Stimulated activated CD4-positive, alpha-beta T cell treated with anti-CD3 and anti-CD28 coated beads, Interleukin-4, amount 100 ng/mL, for 4 hours (primary cell): ENCODE measurements at places on chromosomes 3 and 15.

- no peak for DNase-seq
Measured at GRCh38 chr3:184651904-184652303, 60.0 kb downstream of the MAGEF1 start.

DNA sequence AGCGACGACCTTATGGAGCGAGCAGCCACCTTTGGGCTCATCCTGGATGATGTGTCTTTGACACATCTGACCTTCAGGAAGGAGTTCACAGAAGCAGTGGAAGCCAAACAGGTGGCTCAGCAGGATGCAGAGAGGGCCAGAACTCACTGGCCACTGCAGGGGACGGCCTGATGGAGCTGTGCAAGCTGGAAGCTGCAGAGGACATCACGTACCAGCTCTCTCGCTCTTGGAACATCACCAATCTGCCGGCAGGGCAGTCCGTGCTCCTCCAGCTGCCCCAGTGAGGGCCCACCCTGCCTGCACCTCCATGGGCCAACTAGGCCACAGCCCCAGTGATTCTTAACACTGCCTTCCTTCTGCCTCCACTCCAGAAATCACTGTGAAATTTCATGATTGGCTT lies 10.4 kb downstream of the NR1I2 start:
- DNase-seq = no peak

DNA sequence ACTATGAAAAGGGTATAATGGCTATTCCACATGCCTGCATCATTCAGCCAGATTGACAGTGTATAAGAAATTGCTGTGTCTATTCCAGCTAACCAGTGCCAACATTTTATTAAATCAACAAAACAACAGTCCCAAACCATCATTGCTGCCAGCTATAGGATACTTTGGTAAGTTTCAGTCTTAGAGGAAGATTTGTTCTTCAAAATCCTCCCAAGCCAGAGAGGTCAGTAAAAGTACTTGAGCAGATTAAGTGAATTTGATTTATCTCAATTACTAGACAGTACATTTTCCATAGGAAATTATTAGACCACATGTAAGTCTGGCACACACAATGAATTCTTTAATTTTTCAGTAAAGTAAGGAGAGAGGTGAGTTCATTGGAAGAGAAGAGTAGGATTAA lies 50.7 kb downstream of the TFG start:
- DNase-seq = no peak

DNA sequence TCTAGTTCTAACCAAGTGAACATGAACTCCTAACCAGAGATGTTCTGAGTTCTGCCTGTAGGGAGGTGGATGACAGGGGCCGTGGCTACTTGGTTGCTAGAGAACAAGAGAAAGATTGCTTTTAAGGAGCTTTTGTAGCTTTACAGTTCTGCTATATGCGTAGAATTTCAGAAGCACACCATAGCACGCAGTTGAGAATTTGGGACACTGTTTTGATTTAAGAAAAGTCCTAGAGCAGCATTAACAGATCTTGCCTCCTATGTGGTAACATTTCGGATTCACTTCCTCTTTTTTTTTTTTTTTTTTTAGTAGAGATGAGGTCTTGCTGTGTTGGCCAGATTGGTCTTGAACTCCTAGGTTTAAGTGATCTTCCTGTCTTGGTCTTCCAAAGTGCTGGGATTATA lies 181.7 kb downstream of the TCF12 start:
- no peak for DNase-seq

DNA sequence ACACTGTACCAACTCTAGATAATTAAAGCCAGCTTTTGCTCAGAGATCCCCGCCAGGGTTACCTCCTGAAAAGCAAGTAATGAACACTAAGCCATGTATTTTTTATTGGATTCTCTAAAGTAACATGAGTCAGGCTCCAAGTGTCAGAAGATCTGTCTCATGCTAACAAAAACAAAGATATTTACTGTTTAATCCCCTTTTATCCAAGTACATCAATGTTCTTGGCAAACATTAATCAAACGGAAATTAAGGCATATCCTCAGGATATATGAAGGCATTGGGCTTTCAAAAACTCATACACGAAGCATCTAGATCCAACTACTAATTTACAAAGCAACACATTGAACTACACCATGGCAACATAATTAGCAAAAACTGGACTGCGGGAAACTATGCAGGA lies 37.2 kb downstream of the MYO5A start:
- no peak for DNase-seq

DNA sequence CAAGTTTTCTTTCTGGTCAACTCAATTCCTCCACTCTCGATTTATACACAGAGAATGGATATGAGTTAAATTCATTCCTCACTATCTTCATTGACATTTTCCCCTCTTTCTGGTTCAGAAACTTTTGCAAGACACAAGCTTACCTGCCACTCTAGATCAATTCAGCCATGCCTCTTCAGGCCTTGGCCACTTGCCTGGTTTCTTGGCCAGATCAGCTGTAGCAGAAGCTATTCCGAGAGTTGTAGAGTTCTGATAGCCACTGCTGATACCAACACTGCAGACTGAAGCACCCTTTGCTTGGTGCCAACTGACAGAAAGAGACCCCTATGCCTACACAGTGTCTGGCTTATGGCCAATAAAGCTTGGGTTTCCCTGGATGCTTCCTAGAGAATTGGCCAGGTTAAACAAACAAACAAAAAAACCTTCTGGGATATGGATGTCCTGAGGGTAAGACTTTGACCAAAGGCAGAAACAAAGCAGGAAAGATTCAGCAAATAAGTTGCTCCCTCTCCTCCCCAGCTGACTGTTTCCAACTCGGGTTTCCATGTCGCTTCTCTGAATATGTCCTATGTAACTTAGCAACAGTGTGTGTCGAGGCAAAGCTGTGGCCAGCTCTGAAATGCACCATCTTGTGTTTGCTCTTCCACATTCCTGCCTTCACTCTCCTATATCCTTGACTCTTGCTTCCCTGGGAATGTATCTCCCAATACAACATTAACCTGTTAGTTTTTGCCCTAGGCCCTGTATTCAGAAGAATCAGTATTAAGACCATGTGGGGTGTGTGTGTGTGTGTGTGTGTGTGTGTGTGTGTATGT lies 521.6 kb downstream of the EPHA3 start:
- no peak for DNase-seq

DNA sequence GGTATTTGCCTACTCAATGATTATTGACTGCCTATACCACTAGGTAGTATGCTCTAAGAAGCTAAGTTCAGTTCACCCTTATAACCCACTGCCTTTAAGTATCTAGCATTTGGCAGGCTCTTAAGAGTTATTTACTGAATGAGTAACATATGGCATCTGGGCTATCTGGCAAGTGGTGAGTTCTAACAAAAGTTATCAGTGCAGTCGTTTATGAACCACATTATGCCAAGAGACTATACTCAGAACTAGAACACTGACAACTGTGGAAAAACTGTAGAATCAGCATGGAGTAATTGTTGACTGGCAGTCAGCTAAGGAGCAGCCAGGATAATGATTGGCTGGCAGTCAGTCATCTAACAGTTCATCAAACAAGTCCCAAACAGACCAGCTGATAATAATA lies 25.8 kb downstream of the RAF1 start:
- DNase-seq = no peak

DNA sequence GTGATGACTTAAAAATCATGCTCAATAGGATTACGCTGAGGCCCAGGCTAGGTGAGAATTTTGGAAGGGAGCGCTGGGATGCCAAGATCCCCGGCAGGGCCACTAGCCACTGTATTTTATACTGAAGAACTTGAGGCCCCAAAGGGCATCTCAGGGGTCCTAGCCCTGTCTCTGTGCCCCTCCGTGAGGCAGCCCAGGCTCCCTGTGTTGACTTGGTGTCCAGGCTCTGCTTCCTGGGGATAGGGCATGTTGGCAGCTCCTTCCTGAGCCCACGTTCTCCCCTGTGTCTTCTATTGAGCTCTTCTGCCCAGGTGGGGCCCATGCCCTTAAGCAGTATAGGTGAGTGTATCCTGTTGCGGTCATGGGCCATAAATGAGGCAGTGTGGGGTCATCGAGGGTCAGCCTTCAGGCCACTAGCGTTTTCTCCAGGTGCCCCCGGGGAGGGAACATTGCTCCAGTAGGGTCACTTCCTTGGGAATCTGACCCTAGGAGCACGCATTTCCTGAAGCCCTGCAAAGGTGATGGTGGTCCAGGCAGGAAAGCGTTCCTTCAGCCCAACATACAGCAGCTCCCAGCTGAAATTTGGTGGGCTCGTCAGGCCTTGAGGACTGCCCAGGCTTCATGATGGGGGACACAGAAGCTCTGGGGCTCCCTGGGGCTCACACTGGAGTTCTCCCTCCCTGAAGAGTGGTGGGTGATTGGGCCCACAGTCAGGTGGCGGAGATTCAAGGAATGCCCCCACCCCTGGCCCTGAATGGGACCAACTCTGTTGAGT lies 189.4 kb downstream of the UBE3A start:
- no peak for DNase-seq

- no peak for DNase-seq
Measured at GRCh38 chr3:28267984-28268849, 26.8 kb downstream of the CMC1 start.

DNA sequence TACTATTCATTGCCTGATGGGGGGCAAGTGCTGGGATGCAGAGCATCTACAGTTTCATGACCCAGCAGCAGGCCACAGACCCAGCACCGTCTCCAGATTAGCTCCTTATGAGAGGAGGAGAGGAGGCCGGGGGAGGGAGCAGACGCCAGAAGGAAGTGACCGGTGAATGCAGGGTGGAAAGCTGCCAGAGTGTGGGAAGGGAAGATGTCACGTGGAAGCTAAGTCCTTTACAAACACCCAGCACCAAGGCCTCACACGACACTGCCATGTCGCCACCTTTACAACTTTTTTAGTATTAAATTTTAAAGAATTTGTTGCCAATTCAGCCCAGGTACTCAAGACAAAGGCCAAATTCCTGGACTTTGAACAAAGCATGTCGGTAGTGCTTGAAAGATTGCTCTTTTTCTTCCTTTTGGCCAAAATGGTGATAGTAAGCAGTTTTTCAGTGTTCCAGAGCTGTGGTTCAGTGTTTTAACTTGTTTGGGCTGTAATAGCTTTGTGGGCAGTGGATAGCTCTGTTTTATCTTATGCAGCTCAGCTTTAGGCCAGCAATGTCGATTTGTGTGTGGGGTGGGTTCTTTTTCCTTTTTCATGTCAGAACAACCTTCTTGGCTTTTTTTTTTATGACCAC lies 58.2 kb downstream of the ZBTB38 start:
- DNase-seq = no peak

DNA sequence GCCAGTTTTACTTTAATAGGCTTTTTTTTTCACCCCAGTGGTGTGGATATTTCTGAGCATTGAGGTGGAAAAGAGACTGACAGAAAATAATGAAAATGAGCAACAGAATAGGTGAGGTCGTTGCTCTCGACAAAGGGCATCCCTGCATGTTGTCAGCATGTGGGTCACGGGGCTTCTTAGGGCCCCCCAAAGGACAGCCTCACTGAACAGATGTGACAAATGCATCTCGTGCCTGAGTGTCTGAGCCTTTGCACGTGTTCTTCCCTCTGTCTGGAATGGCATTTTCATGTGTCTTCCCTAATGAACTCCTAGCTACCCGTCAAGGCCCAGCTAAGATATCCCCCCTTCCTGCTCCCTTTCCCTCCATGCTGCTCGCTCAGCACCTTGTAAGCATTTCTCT lies 31.8 kb downstream of the FAH start:
- no peak for DNase-seq

GRCh38 chr3:32089476-32089875 lies 16.9 kb upstream of the GPD1L start:
- DNase-seq = no peak

GRCh38 chr3:72505539-72506405 lies 342.5 kb downstream of the SHQ1 start:
- DNase-seq = no peak

- DNase-seq = no peak
Measured at GRCh38 chr3:3802046-3802445, 2.8 kb downstream of the LRRN1 start.

DNA sequence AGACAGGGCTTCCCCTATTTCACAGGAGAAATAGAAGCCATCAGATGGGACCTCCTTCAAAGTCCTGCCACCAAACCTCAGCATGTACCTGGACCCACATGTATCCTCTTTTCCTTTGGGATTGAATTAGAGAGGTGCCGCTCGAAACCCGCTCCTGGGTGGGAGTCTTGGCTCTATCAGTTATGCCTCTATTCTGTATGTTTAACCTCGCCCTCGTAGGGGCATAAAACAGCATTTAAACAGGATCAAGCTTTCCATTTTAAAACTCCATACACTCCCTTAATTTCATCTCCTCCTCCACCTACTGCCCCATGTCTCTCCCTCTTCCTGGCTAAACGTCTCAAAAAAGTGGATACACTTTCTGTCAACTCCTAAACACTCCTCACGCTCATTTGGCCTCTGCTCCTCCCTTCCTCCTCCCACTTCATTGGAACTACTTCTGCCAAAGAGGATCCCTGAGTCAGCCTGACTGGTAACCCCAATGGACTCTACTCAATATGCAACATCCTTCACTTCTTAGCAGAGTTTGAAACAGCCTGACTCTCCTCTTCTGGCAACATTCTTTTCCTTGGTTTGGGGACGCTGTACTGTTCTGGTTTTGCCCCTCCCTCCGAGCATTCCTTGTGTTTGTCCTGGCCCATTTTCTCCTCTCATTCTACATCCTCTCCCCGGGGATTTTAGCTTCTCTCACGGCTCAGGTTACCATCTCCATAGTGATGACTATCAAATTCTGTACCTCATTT lies 23.0 kb upstream of the MUC20 start:
- no peak for DNase-seq

GRCh38 chr15:94028809-94029208 lies 202.6 kb upstream of the MCTP2 start:
- DNase-seq = no peak

DNA sequence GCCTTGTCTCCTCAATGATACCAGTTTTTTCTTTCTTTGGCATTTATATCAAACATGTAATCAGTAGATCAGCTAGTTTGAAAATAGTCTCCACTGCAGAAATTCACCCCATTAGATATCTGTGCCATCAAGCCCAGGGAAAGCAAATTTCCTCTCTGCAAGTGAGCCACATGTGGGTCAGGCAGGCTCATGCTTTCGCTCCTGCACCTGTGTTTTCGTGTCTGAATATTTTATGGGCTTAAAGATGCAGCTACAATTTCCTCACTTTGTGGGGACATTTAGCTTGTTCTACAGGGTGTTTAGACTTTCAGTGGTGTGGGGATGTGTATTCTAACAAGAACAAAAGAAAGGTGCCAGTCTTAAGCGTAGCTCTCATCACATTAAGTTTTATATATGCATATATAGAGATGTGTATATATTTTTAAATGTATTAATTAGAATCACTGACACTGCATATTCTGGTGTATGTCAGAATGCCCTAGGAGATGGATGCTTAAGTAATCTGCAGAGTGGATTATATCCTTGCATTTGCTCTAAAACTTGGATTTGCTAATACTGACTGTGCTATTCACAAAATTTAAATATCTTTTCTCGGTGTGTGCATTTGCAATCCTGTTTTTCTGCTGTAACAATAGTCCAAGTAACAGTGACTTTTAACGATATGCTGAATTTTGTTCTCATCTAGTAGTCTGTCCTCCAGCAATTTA lies 372.6 kb downstream of the PTPRG start:
- DNase-seq = no peak

GRCh38 chr3:98763076-98763475 lies at the start of gene ST3GAL6:
Gene ST3GAL6, plus strand, starts transcription at chr3:98763340. Its CDS starts 5,101 bp downstream, at chr3:98768441.
- no peak for DNase-seq
